ENCODE measurements at places on chromosomes 2 and 18.

GRCh38 chr2:232930059-232930400, 60.0 kb downstream of the SNORC start:
- no peak for DNase-seq

- no peak for DNase-seq
Measured at GRCh38 chr2:18900691-18901141, 311.3 kb upstream of the NT5C1B start.

GRCh38 chr2:96839293-96839874, 4.4 kb downstream of the ANKRD23 start:
- DNase-seq: peak; percentile 75

- DNase-seq: no peak
Measured at GRCh38 chr2:33577668-33578067, 21.4 kb downstream of the FAM98A start.

- DNase-seq: no peak
Measured at GRCh38 chr18:23135550-23136325, 453 bp downstream of the CABLES1 start.

DNA sequence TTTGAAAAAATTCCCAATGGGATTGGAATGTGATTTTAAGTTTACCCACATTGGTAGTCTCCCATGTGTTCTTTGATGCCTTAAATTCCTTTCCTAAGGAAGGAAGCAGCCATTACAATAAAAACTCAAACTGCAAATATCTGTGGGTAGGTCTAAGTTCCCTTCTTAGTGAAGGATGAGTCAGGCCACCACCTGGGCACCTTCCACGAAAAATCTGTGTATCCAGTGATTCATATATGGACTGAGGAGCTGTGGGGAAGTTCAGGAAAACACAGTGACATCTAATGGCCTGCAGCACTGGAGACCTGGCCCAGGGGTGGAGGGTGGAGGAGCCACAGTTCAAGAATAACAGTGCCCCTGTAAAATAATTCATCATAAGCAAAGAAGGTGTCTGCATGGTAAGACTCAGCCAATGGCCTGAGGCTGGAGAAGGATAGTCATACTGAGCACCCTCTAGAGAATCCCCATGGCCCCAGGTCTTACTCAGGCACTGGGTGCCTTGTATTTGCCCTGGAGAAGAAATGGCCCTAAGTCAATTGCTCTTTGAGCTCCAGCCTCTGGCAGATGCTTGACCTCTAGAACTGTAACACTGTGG, 248.6 kb downstream of the SP3 start:
- no peak for DNase-seq

DNA sequence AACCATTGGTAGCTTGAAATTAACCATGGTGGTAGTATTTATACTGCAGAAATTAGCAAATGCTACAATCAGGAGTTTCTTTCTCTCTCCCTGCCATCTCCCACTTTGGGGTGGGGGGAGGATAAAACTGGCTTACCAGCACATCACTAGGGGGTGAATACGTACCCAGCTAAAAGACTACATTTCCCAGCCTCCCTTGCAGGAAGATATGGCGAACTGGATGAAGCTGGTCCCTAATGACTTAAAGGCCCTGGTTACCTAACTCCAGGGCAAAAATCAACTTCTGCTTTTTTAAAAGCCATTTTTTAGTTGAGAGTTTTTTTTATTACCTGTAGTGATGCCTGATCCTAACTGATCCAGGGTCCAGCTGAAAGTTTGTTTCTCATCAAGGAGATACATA, 70.3 kb upstream of the RAB12 start:
- DNase-seq: no peak

All from CD4-positive, alpha-beta T cell treated with Interleukin-15 for 4 hours (primary cell).